ENCODE measurements at places on chromosomes 1 and 21.

GRCh38 chr1:227622739-227623475 lies 59.6 kb downstream of the ZNF678 start:
- DNase-seq, result no peak

DNA sequence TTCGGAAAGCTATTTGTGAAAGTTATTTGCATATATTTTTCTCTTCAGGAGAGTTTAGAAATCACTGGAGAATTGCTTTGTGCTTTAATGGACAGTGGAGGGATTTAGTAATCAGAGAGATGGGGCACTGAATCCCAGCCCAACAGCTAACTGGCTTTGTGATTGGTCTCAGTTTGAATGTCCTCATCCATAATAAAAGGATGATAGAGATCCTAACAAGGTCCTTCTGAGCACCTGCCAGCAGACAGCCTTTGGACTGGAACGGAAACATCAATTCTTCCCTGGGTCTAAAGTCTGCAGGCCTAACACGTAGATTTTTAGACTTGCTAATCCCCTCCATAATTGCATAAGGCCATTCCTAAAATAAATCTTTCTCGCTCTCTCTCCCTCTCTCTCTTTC lies 112.0 kb upstream of the ADAMTS5 start:
- DNase-seq, result no peak

DNA sequence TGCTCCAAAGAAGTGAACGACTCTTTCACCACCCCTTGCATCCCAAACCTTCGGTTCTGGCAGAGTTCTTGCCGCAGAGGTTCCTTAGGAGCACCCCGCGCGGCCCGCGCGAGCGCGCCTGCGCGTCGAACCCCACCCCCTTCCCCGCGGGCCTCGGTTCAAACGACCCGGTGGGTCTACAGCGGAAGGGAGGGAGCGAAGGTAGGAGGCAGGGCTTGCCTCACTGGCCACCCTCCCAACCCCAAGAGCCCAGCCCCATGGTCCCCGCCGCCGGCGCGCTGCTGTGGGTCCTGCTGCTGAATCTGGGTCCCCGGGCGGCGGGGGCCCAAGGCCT lies at the start of gene C1orf56:
Gene C1orf56 (plus strand): TSS at position 161 of the 334 bp plus-strand sequence. CDS start 97 bp downstream, at position 258.
- DNase-seq, result peak; percentile 48

GRCh38 chr1:94285031-94285654 lies 47.8 kb upstream of the ARHGAP29 start:
- no peak for DNase-seq

GRCh38 chr1:4628992-4629391 lies 25.4 kb upstream of the AJAP1 start:
- DNase-seq, result no peak

- no peak for DNase-seq
Measured at GRCh38 chr1:154906621-154907081, 29.9 kb downstream of the PMVK start.

- DNase-seq, result no peak
Measured at GRCh38 chr1:58539553-58539952, 7.0 kb downstream of the OMA1 start.

DNA sequence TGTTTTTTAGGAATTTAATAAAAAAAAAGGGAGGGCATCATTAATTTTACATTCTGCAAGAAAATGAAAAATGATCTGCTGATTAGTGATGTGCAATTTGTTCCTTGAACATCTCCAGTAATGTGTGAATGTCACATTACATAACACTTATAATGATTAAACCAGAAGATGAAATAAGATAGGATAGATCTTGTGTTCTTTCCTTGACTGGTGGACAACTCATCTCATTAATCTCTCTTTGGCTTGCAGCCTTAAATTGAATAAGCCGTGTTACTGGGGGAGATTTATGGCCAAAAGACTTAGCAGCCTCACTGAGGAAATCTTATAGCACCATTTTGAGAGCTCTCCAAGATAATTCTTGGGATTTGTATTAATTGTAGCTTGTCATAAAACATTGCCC lies 217.2 kb downstream of the ST6GALNAC3 start:
- DNase-seq, result no peak

- DNase-seq, result no peak
Measured at GRCh38 chr1:7921796-7922195, 18.8 kb downstream of the TNFRSF9 start.

GRCh38 chr1:192604979-192605620 lies 29.5 kb downstream of the RGS1 start:
- no peak for DNase-seq

GRCh38 chr1:10178597-10179405 lies 31.6 kb upstream of the KIF1B start:
- DNase-seq, result no peak

GRCh38 chr1:67405473-67406245 lies 24.5 kb downstream of the SERBP1 start:
- no peak for DNase-seq

GRCh38 chr1:178683291-178683690 lies 41.8 kb upstream of the RALGPS2 start:
- no peak for DNase-seq

DNA sequence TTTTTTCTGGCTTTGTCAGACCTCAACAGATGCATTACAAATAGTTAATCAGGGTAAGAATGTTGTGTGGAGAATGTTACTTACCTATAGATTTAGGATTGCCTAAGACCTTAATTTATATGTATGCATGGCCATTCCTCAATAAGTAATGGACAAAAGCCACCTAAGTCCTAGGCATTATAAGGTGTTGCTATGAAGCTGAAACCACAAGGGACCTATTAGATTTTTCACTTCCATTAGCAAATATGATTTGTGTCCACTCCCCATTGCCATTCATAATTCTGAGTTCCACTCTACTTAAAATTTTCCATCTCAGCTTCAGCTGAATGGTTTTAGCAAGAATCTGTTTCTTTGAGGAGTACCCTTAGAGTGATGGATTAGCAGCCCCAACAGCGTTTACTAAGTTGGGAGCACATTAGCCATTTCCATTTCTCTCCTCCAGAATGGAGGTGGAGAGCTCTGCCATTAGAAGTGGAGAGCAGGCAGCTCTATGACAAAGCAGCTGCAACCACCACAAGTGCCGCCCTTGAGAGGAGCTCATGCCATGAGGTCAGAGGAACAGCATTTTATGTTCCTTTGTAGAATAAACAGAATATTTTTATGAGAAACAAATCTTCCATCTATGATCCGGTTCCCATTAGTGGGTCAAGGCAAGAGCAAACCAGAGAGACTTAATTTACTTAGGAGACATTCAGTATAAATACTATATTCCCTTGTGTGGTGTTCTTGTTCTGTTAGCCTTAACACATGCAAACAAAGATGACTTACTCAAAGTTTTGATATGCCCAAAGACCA lies 28.9 kb upstream of the C1orf87 start:
- DNase-seq, result no peak

- DNase-seq, result no peak
Measured at GRCh38 chr1:43839056-43839455, 94.5 kb upstream of the ARTN start.

DNA sequence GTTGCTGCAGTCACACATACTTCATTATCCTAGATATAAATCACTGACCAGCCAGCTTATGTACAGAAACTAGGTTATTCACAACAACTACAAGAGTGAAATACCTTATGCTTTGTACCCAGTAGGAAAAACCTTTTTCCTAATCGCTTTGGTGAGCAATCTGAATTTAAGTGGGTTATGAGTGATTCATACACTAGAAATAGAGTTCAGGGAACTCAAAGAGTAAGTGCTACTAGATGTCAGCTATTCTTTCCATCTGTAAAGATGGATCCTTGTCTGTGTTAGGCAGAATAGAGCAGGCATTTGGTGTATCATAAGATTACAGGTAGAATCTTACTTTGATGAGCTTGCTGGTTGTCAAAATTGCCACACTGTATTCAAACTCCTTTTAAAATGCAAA lies 101.9 kb downstream of the ZNF644 start:
- no peak for DNase-seq

DNA sequence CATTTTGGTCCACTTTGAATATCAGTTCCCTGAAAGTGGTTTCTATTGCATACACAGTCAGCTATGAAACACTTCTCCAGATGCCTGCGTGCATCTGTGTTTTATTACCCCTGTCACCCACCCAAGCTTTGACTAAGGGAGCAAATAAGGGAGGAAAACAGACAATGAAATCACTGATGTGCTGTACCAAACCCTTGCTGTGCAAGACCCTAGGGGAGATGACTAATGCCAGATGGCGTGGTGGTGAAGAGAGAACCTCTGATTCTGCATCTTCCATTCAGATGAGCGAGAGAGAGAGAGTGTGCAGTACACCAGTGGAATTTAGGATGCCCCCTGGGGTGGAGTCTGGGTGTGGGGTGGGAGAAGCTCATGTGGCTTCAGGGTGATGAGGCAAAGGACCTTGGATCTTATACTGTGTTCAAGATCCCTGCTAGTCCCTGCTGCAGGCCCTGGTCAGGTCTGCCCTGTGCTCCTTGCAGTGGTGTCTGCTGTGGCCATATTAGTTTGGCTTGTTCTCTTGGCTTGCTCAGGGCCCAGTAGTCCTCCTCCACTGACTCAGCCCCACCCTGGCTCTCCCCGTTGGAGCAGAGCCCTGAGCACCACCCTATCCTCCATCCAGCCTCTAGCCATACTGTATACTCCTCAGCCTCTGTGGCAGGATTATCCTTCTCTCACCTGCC lies 18.5 kb downstream of the CLCA1 start:
- no peak for DNase-seq

GRCh38 chr1:17874710-17875109 lies 119.6 kb downstream of the ACTL8 start:
- DNase-seq, result no peak

GRCh38 chr1:83705091-83705490 lies 293.8 kb downstream of the TTLL7 start:
- no peak for DNase-seq

DNA sequence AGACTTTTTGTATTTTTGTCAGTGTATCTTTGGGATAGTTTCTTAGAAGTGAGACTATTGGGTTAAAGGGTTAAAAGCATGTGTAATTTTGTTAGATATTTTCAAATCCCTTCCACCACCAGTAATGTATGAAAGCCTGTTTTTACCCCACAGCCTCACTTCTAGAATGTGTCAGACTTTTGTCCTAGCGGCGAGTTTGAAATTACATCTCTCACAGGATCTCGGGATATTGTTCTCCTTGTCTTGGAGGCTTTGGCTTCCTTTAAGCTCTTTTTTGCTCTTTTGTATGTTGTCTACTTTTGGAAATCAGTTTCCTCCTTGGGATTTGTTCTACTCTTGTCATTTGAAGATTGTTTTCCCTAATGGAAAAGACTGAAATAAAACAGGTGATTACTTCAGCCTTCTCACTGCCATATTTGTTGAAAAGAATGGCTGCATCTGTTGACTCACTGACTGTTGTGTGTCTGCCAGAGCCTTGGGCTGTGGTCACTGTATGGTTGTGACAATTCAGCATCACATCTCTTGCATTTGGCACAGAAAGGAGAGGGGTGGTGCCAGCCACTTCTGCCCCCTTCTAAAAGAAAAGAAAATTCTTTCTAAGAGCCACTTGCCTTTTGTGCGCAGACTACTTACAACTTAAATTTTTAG lies 22.6 kb downstream of the ST3GAL3 start:
- DNase-seq, result no peak
